ENCODE measurements at places on chromosomes 11 and 22.

- DNase-seq, result no peak
Observed at GRCh38 chr11:32297611-32298011, 137.7 kb downstream of the WT1 start.

GRCh38 chr22:45783690-45784089 lies 112.1 kb downstream of the ATXN10 start:
- no peak for DNase-seq

DNA sequence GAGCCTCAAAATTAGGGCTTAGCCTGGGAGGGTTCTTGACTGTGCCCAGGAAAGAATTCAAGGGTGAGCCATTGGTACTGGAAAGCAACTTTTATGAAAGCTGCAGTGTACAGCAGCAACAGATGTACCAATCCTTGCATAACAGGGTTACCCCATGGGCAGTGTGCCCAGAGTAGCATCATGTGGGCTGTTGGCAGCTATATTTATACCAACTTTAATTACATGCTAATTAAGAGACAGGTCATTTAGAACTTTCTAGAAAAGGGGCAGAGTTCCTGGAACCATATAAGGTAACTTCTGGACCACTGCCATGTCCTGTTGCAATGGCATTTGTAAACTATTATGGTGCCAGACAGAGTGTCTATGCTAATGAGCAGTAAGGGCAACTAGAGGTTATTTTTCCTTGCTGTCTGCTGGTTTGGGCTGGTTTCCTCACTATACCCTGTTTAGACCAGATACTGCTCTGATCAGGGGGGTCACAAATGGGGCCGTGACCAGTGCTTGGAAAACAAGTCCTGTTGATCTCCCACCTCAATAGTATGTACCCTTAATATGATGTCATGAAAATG lies 1120.5 kb upstream of the RAG2 start:
- DNase-seq, result no peak

DNA sequence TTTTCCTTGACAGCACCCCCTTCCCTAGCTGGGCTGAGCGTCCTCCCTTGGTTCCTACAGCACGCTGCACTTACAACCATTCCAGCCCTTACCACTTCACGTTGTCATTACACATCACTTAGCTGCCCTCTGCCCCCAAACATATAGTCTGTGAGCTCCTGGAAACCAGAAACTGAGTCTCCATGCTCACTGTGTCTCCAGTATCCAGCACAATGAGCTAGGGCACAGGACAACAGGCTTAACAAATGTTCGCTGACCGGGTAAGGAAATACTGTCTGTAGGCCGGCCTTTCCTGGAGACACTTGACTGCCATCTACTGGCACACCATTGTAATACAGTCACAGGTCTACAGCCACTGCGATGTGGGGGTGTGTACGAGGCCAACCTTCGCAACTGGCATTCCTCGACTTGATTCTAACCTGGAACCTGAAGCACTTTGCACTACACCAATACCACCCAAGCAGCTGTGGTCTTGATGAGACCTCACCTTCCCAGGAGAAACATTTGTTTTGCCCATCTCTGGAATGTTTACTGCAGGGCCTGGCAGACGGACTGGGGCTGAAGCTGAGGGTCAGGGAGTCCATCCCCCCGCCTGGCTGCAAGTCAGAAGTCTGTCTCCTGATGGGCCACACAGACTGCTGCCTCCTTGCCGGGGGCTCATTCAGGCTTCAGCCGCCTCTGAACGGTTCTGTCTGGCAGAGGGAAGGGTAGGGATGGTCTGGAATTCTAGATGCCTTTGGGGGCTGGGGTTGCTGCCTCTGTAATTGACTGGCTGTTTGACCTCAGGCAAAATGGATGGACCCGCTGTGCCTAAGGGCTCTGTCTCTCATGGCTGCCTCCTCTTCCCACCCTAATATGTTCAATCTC lies 72.0 kb downstream of the SYN3 start:
- DNase-seq, result no peak

DNA sequence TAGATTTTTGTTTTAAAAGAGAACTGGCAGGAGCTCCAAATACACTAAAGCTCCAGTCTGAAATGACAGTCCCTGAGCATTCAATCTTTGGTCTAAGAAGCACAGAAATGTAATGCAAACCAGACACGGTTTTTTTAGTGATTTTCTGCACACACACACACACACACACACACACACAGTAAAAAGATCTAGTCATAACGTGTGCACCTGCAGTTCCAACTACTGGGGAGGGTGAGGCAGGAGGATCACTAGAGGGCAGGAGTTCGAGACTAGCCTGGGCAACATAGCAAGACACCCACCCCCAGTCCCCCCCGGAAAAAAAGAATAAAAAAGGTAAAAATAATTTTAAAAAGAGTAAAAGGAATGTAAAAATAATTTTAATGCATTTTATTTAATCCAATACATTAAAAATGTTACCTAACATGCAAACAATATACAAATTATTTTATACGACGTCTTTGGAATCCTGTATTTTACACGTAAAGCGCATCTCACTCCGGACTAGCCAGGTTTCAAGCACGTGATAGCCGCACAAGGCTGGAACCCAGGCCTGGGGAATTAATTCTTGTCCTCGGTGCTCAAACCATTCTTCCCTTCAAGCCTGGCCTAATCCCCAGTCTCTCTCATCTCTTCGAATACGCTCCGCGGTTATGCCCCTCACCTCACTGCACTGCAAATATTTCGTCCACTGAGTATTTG lies 762 bp upstream of the TBC1D22A start:
- no peak for DNase-seq

GRCh38 chr11:73246303-73246702 lies 25.8 kb upstream of the P2RY6 start:
- no peak for DNase-seq

GRCh38 chr11:57349491-57350274 lies 11.5 kb downstream of the P2RX3 start:
- DNase-seq, result peak; percentile 18

- DNase-seq, result no peak
Observed at GRCh38 chr11:73182824-73183321, 35.2 kb upstream of the P2RY2 start.

GRCh38 chr22:42335839-42336378 lies 65.5 kb upstream of the TCF20 start:
- DNase-seq, result no peak

DNA sequence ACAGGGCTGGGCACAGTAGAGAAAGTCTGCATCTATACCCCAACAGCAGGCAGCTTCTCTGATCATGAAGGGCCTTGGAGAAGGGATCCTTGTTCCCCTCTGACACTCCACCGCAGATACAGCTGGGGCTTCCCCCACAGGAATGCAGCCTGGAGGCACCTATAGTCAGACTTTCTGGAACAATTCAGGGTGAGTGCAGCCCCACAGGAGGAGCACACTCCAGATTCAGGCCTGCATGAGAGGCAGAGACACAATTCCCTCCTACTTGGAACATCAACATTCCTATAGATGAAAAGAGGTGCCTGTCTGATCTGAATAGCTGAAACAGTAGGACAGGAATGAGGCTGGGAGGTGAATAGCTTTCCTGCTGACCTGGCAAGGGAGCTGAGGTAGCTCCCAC lies 1298.0 kb upstream of the CNTN5 start:
- DNase-seq, result no peak

- peak; percentile 57 for DNase-seq
Observed at GRCh38 chr22:37818409-37819104, 4.6 kb upstream of the GALR3 start.

DNA sequence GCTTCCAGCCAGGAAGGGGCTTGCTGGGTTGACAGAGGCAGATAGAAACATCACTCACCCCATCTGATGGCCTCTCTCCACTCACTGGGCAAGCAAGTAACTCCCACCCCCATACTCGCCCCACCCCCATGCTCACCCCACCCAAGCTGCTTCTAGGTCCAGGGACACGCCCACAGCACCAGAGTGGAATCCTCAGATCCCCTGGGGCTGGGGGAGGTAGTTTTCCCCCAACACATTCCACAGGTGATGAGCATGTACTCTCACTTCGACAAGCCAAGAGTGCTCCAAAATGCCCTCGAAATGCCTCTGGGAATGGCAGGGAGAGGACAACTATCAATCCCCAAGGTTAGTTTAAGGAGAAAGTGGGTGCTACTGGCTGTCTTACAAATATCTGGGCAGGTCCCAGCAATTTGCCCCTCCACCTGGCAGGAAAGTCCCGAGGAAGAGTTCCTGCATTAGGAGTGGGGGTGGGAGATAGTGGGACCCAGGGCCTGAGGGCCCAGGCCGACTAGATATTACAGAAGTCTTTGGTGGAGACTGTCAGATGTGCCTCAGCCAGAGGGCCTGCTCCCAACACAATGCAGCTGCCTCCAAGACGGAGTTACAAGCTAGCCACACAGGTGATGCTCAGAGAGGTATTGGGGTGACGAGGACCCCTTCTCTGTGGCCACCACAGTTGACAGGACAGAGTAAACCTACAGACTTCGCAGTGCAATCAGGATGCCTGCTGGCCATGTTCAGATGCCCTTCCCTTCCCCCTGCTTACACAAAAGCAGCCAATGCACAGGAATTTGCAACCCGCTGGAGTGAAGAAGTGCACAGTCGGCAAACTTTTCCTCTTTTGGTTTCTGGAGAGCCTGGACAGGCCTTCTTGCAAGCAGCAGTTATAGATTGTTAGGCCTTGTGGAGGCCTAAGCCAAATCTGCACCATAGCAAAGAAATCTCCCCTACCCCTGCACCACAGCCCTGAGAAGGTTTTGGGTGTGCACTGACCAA lies 2.9 kb upstream of the LMO1 start:
- DNase-seq, result no peak

- DNase-seq, result no peak
Observed at GRCh38 chr11:111707039-111707690, 59.0 kb downstream of the PPP2R1B start.

- no peak for DNase-seq
Observed at GRCh38 chr11:27656320-27656719, 43.9 kb downstream of the BDNF start.

GRCh38 chr22:36682811-36683210 lies 20.7 kb downstream of the CACNG2 start:
- no peak for DNase-seq

DNA sequence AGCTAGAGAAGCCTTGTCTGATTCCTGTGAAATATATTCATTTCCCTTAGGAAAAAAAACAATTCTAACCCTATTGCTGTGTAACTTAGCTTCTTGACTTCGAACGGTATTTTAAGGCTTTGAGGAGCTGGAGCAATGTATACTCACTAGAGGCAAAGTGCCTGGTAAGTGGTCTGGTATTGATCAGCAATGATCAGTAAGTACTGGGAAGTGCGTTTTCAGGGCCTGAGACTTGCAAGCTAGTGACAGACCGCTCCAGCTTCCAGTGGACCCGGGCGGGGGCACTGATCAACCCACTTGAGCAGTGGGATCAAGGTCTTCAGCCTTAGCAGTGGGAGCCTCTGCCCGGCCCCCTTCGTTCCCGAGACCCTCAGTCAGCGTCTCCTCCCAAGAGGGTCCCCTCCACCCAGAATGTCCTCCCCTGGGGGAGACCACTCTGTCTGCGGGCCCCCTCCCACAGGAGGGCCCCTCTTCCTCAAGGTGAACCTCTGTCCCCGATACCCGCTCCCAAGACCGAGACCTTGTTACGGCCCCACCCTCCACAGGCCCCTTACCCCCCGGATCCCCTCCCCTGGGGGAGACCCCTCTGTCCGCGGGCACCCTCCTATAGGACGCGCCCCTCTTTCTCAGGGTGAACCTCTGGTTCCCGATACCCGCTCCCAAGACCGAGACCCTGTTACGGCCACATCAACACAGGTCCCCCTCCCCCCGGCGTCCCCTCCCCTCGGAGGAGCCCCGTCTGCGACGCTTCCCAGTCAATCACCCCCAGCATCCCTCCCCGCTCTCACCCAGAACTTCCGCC lies 452 bp upstream of the ATXN10 start:
- no peak for DNase-seq

All from activated naive CD4-positive, alpha-beta T cell (primary cell).